ENCODE measurements at places on chromosomes 4 and X. TPM values are rescaled to one million over a fixed set of nuclear protein-coding genes. Genes with fewer than 3 reads are reported as not detected.

Gene GPC4
- polyA plus RNA-seq: 23.4 TPM

- no peak for DNase-seq
Measured at GRCh38 chrX:404656-405055, 17.9 kb upstream of the PPP2R3B start.

Gene MAGEA9B
- polyA plus RNA-seq: not detected

Gene SMARCA1
- polyA plus RNA-seq: 132 TPM

Gene SSX2
- polyA plus RNA-seq: not detected

DNA sequence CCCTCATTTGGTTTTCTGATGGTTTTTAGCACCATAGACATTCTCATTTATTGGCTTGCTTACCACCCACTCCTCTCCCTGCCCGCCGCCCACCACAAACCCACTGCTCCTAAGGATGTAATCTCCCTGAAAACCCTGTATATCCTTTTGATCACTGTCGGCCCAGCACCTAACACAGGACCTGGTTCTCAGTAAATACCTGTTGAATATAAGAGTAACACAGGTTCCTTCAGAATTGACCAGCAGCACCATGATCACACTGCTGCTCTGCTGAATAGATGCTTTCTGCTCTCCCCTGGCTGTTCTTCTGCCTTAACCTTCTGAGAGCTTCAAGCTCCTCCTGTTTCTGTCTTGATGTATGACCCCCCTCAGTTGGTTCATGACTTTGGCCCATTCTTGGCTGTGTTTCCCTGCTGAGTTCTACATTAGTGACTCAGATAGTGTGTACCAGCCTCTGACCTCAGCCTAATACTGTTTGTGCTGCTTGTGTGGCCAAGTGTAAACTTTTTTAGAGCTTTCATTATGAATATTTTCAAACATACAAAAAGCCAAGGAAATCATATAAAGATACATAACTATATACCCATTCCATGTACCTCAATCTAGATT, 265.3 kb downstream of the FRMPD4 start:
- DNase-seq: no peak

Gene MAGEA1
- not detected for polyA plus RNA-seq

DNA sequence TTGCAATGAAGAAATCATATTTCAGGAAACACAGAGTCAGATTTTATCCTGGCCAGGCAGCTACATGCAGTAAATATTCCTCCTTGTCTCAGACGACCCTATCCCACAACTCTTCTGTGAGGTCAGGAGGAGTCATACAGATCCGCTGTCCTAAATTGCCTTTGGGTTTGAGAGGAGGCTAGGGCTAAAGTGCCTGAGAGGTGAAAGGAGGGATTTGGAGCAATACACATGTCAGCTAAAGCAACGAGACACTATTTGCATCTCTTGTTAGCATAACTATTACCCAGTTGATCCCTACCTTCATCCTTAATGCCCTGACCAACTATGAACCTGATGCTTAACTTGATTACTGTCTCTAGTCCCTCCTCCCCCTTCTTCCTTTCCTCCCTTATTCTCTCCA, 98.6 kb downstream of the TBC1D19 start:
- DNase-seq: no peak

- DNase-seq: no peak
Measured at GRCh38 chr4:99301376-99302164, 10.8 kb upstream of the ADH1A start.

Gene DMP1
- not detected for polyA plus RNA-seq

GRCh38 chrX:94492541-94492940, 818.5 kb downstream of the FAM133A start:
- no peak for DNase-seq

GRCh38 chr4:7430965-7431695, 3.6 kb downstream of the PSAPL1 start:
- no peak for DNase-seq

DNA sequence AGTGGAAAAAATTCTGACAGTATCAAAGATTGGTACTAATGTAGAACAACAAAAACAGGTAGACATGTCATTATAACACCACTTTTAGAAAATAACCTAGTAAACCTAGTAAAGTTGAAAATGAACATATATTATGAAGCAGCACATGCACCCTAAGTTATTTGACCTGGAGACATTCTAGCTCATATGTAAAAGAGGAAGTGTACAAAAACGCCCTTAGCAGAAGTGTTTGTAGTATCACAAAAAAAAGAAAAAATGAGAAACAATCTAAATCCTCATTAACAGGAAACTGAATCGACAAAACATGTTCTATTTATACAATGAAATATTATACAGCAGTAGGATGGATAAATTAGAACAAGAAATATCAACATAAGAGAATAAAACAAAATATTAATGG, 318.9 kb upstream of the PPP1R2C start:
- no peak for DNase-seq

Gene HTN1
- not detected for polyA plus RNA-seq

GRCh38 chr4:79155336-79155735, 170.5 kb downstream of the NAA11 start:
- no peak for DNase-seq

GRCh38 chr4:174629265-174629664, 107.0 kb upstream of the HPGD start:
- no peak for DNase-seq

DNA sequence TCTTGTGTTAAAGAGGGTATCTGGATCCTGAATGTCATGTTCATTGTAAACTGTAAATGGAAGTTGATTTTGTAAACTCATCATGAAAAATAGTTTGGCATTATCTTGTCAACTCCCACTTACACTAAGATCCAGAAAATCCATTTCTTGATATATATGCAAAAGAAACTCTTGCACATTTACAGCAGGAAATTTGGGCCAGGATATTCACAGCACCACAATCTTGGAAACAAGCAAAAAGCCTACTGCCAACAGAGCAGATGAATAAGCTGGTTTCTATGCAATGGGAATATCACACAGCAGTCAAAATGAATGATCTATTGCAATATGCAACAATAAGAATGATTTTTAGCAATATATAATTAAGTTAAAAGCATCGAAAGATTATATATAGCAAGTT, 8.6 kb downstream of the GABRA4 start:
- DNase-seq: no peak

- no peak for DNase-seq
Measured at GRCh38 chrX:97344724-97345123, 461.0 kb downstream of the RPA4 start.

Gene CT47B1
- polyA plus RNA-seq: not detected

Gene GABRA4
- polyA plus RNA-seq: 0.04 TPM

Gene AFM
- polyA plus RNA-seq: 13.4 TPM

- no peak for DNase-seq
Measured at GRCh38 chr4:23876418-23877089, 13.3 kb downstream of the PPARGC1A start.

DNA sequence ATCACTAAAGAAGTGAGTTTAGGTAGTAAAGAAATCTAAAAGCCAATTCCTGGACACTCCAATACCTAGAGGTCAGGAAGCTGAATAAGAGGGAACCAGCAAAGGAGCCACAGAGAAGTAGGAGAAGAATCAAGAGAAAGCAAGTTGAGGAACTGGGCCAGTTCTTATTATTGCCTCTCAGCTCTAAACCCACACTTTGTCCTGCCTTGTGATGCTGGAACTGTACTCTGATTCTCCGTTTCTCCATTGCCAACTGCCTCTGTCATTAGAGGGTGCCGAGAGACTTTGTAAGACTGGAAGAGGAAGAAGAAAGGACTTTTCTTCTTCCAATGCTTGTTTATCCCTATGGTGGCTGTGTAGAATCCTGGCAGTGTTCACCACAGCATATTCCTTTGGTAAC, 38.6 kb downstream of the NSUN7 start:
- DNase-seq: no peak

DNA sequence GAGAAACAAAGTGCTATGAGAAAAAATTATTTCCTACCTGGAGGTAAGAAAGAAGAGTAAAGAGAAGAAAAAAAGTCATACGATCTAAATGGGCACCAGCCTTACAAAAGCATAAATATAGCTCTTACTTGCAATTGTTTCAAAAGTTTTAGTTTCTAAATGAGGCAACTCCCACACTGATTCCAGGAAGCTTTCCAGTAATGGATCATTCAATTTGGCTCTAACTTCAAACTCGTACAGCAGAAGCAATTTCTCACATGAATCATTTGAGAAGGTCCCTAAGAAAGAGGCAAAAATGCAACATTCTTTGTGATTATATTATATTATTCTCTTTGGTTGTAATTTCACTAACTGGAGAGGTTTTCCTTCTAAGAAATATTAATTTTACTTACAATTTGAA, 109.9 kb downstream of the DLG3 start:
- no peak for DNase-seq

Gene MAML3
- 16.4 TPM for polyA plus RNA-seq

Gene LRIT3
- polyA plus RNA-seq: 0.51 TPM

Gene PDE5A
- polyA plus RNA-seq: 41.1 TPM

GRCh38 chr4:735583-735982, 30.0 kb downstream of the PCGF3 start:
- no peak for DNase-seq

Gene MSMO1
- 64.5 TPM for polyA plus RNA-seq

Gene NEXMIF
- 3.3 TPM for polyA plus RNA-seq

GRCh38 chr4:82797405-82798111, 1.0 kb downstream of the SCD5 start:
- no peak for DNase-seq

Gene ASB9
- polyA plus RNA-seq: 15.1 TPM

Gene TIGD4
- polyA plus RNA-seq: 2.0 TPM

GRCh38 chr4:181308476-181309312, 934.5 kb upstream of the TENM3 start:
- DNase-seq: no peak

GRCh38 chr4:134018846-134019245, 182.7 kb downstream of the PABPC4L start:
- no peak for DNase-seq

DNA sequence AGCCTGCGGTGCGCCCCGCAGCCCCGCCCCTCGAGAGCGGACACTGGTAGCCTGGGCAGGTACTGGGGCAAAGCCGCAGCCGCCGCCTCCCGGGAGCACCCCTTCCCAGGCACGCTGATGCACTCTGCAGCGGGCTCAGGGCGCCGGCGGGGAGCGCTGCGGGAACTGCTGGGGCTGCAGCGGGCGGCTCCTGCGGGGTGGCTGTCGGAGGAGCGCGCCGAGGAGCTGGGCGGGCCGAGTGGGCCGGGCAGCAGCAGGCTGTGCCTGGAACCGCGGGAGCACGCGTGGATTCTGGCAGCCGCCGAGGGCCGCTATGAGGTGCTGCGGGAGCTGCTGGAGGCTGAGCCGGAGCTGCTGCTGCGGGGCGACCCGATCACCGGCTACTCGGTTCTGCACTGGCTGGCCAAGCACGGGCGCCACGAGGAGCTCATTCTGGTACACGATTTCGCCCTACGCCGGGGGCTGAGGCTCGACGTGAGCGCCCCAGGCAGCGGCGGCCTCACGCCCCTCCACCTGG, 401 bp downstream of the SOWAHD start:
- DNase-seq: no peak

- no peak for DNase-seq
Measured at GRCh38 chr4:113316879-113317278, 267.4 kb downstream of the ANK2 start.

Gene CYLC1
- polyA plus RNA-seq: not detected

DNA sequence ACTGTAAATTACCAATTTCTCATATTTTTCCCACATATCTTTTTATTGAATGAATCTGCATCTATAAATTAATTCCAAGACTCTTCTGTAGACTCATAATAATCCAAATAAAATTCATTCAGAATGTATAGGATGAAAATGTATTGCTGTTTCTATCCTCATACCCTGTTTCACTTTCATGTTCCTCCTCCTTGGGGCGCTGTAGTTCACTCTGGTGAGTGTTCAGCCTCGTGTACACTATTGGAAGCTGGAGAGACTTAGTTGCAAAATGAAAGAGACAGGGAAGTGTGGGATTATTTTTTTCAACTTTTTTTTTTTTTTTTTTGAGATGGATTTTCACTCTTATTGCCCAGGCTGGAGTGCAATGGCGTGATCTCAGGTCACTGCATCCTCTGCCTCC, 296.1 kb downstream of the TLL1 start:
- DNase-seq: no peak

DNA sequence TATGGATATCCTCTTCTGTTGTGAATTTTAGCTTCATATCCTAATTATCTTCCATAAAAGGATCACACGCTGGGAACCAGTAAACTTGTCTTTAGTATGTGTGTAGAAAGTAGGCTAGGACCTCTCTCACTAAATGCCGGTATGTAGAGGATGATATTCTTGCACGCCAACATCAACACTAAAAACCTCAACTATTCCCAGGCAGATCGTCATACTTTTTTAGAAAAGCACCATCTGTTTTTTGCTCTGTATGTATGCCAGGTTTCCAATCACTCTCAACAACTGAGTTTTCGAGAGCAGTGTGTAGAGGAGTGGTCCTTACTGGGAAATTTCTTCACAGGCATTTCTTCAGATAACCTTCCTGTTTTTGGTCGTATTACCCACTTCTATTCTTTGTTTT, 283.6 kb downstream of the GALNTL6 start:
- no peak for DNase-seq

GRCh38 chr4:142961866-142962265, 115.8 kb upstream of the INPP4B start:
- no peak for DNase-seq

- no peak for DNase-seq
Measured at GRCh38 chr4:10120943-10121567, 4.5 kb upstream of the WDR1 start.

DNA sequence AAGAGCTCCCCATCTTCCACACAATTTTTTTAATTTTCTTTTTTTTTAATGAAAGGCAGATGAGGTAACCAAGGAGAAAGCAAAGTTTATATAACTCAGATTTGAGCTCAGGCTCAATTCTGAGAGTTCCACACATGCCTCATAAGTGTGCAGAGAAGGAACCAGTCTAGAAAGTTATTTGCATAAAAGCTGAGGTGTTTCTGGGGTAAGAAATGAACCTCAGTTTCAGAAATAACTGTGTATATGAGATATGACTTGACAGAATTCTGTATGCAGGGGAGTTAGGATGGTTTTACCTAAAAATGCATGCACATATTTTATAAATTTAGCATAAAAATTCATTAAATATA, 51.3 kb downstream of the DTHD1 start:
- DNase-seq: no peak

DNA sequence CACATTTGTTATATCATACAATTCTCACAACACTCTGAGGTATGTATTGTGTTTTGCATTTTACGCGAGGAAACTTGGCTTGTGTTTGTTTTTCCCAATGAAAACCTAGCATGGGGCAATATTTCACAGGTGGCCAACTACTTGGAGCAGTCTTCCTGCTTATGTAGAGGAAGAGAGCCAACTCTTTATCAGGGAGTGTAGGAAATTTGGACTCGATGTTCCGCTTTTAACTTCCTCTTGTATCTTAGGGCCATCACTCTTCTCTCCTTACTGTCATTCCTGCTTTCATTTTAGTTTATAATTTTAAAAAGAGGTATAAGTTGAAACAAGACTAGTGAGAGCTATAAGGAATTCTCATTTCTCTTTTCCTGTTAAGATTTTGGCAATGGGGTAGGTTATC, 107.7 kb upstream of the RPS6KA3 start:
- no peak for DNase-seq

GRCh38 chr4:138199568-138200235, 42.4 kb downstream of the SLC7A11 start:
- DNase-seq: no peak

Data from right renal cortex interstitium (tissue), 3 donors.